ENCODE measurements at places on chromosomes 11 and 22. TPM values are rescaled to one million over a fixed set of nuclear protein-coding genes. Genes with fewer than 3 reads are reported as not detected.

BCO2 gene
- total RNA-seq: 6.5 TPM

- ATAC-seq: no peak
Observed at GRCh38 chr11:126079621-126080124, 17.0 kb upstream of the CDON start.

GRCh38 chr22:37672206-37672919 lies 3.1 kb upstream of the LGALS1 start:
- no peak for ATAC-seq

DNA sequence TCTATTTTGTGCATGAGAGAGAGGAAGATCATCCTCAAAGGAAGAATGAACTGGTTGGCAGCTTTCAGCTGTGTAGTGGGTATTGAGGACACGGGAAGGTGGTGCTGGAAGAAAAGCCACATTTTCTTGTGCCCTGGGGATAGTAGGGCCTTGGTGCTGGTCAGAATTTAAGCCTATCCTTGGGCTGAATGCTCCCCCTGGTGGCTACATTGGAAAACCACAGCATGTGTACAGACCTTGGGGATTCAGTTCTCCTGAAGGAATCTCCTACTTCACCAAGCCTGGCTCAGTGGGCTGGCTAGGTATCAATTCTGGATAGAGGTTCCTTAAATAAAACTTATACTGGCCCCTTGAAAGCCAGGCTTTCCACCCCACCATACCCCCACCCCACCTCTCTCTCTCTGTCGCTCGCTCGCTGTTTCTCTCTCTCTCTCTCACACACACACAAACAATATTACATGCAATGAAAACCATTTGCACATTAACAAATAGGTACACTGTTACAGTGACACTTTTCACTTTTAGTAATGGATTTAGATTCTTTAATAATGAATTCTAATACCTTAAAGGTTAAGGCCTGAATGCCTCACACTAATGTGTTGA lies 2.8 kb upstream of the OR51M1 start:
- ATAC-seq: no peak

Measured in gastroesophageal sphincter (tissue), 4 donors.